ENCODE measurements at places on chromosomes 1 and 21.

- no peak for DNase-seq
These were observed 28.4 kb upstream of the DMBX1 start for GRCh38 chr1:46461017-46461808.

DNA sequence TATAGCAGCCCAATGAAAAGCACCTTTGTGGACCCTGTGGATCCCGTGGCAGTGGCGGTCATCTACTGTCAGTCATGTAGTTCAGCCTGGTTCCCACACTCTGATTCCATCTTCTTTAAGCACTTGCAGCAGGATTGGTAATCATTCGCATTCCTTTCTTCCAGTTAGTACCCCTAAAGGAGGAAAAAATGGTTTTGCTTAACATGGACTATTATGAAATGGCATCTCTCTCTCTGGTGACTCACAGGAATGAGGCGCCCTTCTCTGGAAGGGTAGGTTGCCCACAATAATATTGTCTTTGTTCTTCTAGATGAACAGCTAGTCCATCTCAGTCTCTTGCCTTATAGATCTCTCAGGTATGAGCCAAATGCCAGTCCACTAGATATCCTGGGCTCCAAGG, 127.9 kb upstream of the MROH9 start:
- DNase-seq, result no peak

DNA sequence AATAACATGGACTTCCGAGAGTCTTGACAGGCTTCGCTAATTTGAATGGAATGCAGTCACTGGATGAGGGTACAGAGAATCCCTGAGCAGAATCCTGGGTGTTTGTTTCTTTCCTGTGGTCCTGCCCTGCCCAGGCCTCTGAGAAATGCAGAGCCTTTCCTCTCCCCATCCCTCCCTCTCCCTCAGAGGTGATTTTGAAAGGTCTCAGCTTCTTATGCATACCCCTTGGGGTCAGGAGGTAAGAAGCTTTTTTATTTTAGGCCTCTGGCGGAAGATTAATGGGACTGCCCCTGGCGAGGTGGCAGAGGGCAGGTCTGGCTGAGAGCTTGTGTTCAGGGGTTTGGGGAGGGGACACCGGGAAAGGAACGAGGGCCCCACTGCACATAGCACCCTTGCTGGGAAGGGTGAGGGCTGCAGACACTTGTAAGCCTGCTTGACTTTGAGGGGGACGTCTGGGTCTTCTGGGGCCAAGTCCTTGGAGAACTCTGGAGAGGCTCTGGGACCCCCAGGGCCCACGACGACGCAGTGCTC, 116.5 kb upstream of the SLC45A1 start:
- DNase-seq, result no peak

- no peak for DNase-seq
These were observed 28.2 kb upstream of the SLC30A1 start for GRCh38 chr1:211606914-211607753.

DNA sequence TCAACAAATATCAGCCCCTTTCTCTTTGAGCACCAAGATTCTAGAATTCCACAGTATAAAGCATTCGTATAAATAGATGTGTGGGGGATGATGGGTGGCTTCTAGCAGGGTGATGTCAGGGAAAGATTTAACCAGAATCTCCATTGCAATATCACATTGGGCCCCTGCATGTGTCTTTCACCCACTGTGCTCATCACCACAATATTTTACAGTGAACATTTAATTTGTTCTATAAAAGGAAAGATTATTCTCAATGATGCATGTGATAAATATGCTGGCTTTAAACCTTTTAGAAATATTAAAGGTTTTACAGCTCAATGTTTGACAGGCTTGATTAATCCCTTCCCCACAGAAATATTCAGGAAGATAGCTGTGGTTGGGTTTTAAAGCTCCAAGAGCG, 457.8 kb upstream of the DAB1 start:
- DNase-seq, result no peak

GRCh38 chr1:241022366-241022765, 334.6 kb downstream of the RGS7 start:
- DNase-seq, result no peak

- DNase-seq, result no peak
These were observed 36.6 kb downstream of the CCDC185 start for GRCh38 chr1:223429821-223430220.

GRCh38 chr1:209428241-209428921, 155.1 kb upstream of the CAMK1G start:
- no peak for DNase-seq

GRCh38 chr1:110682898-110683297, 8.2 kb upstream of the KCNA3 start:
- DNase-seq, result no peak

DNA sequence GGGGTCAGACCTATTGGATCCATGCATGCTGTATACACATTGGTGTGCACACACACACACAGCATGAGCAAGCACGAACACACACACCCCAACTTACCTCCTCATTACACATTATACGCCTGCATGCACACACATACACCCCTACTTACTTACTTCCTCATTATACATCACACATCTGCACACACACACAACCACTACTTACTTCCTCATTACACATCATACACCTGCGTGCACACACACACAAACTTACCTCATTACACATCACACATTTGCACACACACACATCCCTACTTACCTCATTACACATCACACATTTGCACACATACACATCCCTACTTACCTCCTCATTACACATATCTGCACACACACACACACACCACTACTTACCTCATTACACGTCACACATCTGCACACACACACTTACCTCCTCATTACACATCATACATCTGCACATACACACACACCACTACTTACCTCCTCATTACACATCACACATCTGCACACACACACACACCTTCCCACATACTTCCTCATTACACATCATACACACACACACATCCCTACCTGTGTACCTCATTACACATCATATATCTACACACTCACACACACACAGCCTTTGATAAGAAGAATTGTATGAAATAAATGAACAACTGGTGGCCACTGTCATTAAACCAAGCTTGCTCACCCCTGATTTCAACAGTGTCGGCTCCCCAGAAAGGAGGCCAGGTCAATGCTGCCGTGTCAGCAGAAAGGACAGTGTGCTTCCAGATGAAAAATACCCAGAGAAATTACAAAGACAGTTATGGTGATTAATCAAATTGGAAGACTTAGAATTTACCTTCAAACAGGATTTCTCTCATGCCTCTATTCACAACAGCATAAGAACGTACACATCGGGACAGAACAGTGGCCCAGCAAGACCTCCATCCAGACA, 117.8 kb downstream of the SETD4 start:
- no peak for DNase-seq

DNA sequence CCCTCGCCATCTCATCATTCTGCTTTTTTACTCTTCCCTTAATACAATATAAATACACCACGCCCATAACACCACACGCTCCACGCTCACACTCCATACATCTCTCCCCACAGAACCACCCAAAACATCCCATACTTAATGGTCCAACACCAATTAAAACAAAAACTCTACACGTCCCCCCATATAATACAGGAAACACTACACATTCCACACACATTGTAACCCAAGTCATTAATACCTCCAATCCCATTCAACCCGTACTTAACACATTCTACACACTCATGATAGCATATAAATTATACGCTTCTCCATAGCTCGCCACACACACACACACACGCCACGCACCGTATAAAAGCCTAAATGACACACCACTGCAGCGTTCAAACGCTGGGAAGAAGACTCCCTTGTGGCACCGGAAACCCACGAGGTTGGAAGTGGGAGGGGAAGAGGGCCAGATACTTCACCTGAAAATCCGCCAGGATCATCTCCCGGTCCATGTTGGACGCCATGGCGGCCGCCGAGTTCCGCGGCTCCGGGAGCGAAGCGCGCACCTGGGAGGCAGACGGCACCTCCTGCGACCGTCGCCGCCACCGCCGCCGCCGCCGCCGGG, 659 bp downstream of the FAF1 start:
- DNase-seq, result no peak

DNA sequence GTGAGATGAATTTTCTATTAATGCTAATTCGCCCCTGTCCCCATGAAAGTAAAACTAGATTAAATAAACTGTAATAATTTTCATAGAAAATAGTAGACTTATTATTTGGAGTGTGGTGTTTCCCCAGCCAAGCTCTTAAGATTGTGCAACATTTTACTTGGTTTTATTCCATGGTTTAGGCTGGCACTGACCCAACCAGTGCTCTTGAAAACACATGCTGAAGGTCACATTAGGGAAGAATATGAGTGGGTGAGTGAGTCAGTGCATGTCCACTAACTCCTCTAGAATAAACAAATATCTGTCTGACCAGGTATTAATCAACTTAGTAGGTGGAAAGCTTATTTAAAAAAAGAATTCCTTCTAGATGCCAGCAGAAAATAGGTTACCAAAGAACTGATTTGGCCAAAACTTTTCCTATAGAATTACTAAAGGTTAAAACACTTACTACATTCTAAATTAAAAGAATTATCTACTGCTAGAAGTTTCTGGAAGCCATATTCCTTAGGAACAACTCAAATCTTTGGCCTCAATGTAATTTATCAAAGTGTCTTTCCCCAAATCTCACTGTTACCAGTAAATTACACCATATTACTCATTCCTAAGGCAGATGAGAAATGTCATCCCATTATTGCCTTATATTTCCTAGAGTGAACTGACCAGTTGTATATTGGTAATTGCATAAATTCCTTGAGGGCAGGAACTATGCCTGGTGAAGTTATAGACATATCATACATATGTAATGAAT, 89.7 kb upstream of the RGS1 start:
- no peak for DNase-seq

DNA sequence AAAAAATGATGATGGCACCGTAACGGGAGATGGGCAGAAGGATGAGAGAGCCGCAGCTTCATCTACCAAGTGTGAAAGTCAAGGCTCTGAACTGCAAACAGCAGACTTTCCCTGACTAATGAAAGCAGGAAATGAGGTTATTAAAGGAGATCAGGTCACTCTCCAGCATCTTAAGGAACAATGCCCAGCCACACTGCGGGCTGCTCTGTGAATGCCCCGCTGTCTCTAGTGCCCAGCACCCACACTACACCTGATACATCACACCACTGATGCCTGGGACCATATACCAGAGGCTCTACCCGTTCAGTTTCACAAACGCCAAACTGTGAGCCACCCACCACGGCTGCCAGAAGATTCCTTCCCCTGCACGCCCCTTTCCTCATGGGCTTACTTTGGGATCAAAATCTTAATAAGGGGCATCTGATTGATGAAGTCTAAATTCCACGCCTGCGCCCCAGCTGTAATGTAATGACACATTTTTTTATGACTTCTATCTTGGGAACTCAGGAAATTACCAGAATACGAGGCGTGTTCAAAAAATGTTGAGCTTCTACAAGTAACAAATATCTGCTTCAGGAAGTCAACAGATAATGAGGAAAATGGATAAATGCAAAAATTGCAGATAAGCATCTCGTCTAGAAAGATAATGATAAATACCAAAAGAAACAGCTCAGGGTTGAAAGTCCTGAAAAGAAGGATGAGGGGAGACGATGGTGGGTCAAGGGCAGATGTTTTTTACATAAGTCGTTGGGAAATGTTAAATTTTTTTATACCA, 72.0 kb downstream of the MIS18A start:
- no peak for DNase-seq

- DNase-seq, result no peak
These were observed 59.5 kb upstream of the LRRC53 start for GRCh38 chr1:74571891-74572290.

GRCh38 chr21:33317145-33317544, 7.6 kb upstream of the IFNAR1 start:
- DNase-seq, result no peak

DNA sequence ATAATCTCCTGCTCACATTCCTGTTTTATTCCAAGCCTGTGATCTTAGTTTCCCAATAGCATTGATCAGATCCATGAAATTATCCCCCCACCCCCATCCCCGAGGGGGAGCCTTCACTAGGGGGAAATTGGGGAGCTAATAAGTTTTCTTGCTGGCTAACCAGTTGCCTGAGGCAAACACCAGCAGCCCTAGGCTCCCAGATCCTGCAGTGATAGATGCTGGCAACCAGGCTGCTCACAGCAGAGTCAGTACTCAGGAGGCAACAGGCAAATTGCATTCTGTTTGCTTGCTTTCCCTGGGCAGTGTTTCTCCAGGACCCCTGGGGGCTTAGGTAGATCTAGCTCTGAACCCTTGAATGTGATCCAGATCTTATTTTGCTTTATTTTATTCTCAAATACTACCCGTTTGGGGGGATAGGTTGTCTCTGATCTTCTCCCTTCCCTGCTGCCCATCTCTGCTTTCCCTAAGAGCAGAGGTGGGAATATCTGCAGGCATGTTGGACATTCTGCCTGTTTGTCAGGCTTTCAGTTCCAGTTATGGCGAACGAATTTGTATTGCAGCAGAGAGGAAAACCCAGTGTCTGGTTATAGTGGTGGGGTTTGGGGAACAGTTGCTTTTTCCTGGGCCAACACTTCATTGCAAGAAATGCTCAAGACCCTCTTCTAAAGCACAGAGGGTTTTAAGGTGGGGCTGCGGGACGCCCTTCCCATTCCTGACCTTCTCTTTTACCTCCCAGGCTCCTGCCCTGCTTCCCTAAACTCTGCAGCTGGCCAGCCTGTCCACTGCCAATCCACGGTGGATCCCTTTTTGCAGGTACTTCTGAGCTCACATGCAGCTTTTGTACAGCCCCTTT, 289.8 kb upstream of the PLXNA2 start:
- no peak for DNase-seq

GRCh38 chr1:202367271-202367670, 18.8 kb downstream of the PPP1R12B start:
- DNase-seq, result no peak

GRCh38 chr1:199085903-199086302, 447.1 kb downstream of the PTPRC start:
- DNase-seq, result no peak

GRCh38 chr1:96978901-96979300, 257.3 kb downstream of the PTBP2 start:
- no peak for DNase-seq

- no peak for DNase-seq
These were observed 466 bp downstream of the PEX10 start for GRCh38 chr1:2411801-2412394.

- no peak for DNase-seq
These were observed 48.7 kb downstream of the IVNS1ABP start for GRCh38 chr1:185268352-185268751.

DNA sequence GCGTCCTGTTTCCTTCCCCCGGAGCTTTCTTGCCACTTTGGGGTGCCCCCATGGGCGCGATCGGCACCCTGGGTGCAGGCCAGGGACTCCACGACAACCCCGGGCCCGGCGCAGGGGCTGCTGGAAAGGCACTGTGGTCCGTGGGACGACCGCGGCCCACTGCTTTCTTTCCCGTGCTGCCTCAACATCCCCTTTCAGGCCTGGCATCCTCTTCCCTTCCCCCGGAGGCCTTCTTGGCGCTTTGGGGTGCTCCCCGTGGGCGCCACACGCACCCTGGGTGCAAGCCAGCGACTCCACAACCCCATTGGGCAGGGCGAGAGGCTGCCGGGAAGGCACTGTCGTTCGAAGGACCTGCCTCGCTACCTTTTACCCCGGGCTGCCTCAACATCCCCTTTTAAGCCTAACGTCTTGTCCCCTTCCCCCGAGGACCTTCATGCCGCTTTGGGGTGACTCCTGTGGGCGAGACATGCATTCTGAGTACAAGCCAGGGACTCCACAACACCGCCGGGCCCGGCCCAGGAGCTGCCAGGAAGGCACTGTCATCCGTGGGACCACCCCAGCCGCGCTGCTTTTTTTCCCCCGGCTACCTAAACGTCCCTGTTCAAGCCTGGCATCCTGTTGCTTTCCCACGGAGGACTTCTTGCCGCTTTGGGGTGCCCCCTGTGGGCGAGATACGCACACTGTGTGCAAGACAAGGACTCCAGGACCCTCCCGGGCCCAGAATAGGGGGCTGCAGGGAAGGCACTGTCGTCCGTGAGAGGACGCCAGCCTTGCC, 137.8 kb downstream of the LIPI start:
- DNase-seq, result no peak

All from stimulated activated CD4-positive, alpha-beta T cell treated with anti-CD3 and anti-CD28 coated beads, Interleukin-4, amount 100 ng/mL, for 48 hours (primary cell).